Kidney (tissue), 22 donors: ENCODE measurements at places on chromosomes 7 and 10.
A peak's percentile ranks its signal among the peaks of the same experiment; 100 is the strongest.

- DNase-seq: peak; percentile 17
- peaks cover 3% of the 10 kb centered on the region for H3K4me1 ChIP-seq
- no peak overlapping the region for H3K27ac ChIP-seq
- no peaks in the 10 kb centered on the region for H3K27me3 ChIP-seq
These were observed 11.4 kb downstream of the BLVRA start for GRCh38 chr7:43769791-43770465.

DNA sequence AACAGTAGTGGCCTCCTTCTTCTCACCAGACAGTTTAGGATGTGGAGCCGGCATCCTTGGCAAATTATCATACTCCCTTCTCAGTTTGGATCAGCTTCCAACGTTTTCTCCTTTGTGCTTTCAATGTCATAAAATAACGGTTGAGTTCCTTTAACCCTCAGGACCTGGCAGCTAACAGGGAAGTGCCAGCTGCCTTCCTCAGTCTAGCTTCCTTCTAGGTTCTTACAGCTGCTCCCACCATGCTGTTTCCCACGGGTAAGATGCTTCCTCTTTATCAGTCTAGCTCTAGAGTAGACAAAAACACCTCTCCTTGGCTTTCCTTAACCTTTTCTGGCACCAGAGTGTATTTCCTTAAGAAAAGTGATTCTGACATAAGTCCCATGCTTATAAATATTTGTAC is 33.2 kb downstream of the BLVRA start:
- no peak for DNase-seq
- no peaks in the 10 kb centered on the region for H3K27me3 ChIP-seq
- no peaks in the 10 kb centered on the region for H3K4me1 ChIP-seq
- H3K4me3 ChIP-seq: no peak overlapping the region

- H3K4me3 ChIP-seq: no peak overlapping the region
- no peak overlapping the region for H3K27ac ChIP-seq
- no peak for DNase-seq
- H3K36me3 ChIP-seq: peaks cover 6% of the 10 kb centered on the region
These were observed 43.2 kb downstream of the MCMBP start for GRCh38 chr10:119829429-119829828.

GRCh38 chr10:72593963-72594362 is 31.9 kb downstream of the MICU1 start:
- no peaks in the 10 kb centered on the region for H3K4me1 ChIP-seq
- no peaks in the 10 kb centered on the region for H3K27me3 ChIP-seq
- H3K36me3 ChIP-seq: no peaks in the 10 kb centered on the region
- H3K4me3 ChIP-seq: no peak overlapping the region

GRCh38 chr10:117320050-117320665 is 55.1 kb downstream of the PDZD8 start:
- no peak overlapping the region for H3K4me3 ChIP-seq
- no peaks in the 10 kb centered on the region for H3K4me1 ChIP-seq
- H3K27ac ChIP-seq: no peak overlapping the region
- no peaks in the 10 kb centered on the region for H3K36me3 ChIP-seq
- no peaks in the 10 kb centered on the region for H3K27me3 ChIP-seq

- no peaks in the 10 kb centered on the region for H3K4me1 ChIP-seq
- H3K4me3 ChIP-seq: no peak overlapping the region
- H3K27ac ChIP-seq: no peak overlapping the region
- no peaks in the 10 kb centered on the region for H3K27me3 ChIP-seq
- H3K36me3 ChIP-seq: no peaks in the 10 kb centered on the region
These were observed 210.2 kb upstream of the CTBP2 start for GRCh38 chr10:125370578-125370977.

GRCh38 chr7:14021069-14021468 is 31.6 kb upstream of the ETV1 start:
- no peaks in the 10 kb centered on the region for H3K36me3 ChIP-seq
- no peak for DNase-seq
- H3K4me3 ChIP-seq: no peak overlapping the region
- H3K27ac ChIP-seq: no peak overlapping the region
- no peaks in the 10 kb centered on the region for H3K4me1 ChIP-seq
- H3K27me3 ChIP-seq: no peaks in the 10 kb centered on the region

DNA sequence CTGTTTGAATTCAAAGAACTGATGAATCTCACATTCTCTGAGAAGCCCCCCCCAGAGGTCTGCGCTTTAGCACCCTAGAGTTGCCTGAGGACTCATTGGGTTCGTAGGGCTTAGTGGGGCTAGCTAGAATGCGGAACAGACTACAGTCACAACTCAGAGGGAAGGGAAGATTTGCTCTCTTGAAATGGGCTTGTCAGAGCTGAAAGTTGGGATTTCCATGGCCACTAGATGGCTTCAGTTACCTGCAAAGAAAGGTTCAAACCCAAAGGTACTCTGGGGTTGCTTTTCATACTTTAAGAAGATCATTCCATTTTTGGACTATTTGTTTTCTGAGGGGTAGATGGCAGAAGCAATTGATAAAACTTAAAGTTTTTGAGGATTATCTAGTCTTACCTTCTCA is 205.0 kb downstream of the BBS9 start:
- DNase-seq: no peak
- H3K36me3 ChIP-seq: no peaks in the 10 kb centered on the region
- no peak overlapping the region for H3K4me3 ChIP-seq
